Kidney epithelial cell (primary cell): ENCODE measurements at places on chromosomes 5 and 9. TPM values are rescaled to one million over a fixed set of nuclear protein-coding genes. Genes with fewer than 3 reads are reported as not detected.

Gene RIC1
- 15.7 and 16.8 TPM in 2 replicates for total RNA-seq

Gene INSL4
- not detected in 2 replicates for total RNA-seq

Gene ZDHHC11
- total RNA-seq = 0.68 and 1.3 TPM in 2 replicates

Gene DNAJB5
- total RNA-seq = 24.8 and 25.5 TPM in 2 replicates

GRCh38 chr9:37946041-37946440, 42.1 kb upstream of the SLC25A51 start:
- no peak for DNase-seq

DNA sequence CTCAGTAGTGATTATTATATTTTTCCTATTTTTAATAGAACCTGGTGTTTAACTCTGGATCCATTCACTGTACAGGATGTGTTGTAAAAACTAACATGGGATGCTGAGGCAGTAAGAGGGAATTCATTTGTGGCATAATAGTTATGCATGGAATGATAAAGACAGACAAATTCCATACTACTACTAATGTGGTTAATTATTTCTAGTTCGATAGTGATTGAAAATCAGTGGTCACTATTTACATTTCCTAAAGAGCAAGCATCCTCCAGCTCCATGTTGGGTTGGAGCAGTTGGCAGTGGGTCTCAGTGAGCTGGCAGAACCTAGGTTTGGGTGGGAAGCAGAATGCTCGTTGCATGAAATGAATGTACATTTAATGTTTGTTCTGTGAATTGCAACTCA, 122.6 kb downstream of the SAXO1 start:
- DNase-seq = no peak

DNA sequence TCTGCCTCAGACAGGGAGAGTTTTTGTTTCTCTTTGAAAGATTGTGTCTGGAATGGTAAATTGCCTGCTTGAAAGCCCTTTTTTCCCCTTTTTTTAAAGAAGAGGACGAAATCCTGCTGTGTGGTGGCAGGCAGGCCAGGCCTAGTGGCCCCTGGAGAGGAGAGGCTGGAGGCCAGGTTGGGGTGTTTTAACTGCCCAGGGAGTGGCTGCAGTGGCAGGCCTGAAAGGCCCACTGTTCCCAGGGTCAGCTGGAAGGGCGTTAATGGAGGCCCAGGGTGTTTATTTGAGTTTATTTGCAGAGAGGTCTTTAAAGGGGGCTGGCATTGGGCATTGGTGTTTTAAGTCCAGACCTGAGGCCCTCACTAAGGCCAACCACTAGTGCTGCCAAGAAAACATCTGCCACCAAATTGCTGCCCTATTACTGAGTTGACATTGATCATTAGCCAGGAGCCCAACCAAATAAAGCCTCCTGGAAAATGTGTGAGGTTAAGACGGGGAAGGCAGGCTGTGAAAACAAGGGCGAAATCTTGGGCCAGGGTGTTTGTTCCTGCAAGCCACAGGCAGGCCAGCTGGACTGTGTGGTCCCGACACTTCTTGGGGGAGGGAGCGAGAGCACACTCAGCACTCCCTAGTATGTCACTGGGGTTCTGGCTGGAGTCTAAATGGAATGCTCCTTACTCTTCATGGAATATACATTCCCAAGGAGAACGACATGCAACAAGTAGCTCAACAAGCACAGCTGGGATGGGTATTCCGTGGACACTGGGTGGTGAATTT, 5.0 kb downstream of the JADE2 start:
- no peak for DNase-seq

DNA sequence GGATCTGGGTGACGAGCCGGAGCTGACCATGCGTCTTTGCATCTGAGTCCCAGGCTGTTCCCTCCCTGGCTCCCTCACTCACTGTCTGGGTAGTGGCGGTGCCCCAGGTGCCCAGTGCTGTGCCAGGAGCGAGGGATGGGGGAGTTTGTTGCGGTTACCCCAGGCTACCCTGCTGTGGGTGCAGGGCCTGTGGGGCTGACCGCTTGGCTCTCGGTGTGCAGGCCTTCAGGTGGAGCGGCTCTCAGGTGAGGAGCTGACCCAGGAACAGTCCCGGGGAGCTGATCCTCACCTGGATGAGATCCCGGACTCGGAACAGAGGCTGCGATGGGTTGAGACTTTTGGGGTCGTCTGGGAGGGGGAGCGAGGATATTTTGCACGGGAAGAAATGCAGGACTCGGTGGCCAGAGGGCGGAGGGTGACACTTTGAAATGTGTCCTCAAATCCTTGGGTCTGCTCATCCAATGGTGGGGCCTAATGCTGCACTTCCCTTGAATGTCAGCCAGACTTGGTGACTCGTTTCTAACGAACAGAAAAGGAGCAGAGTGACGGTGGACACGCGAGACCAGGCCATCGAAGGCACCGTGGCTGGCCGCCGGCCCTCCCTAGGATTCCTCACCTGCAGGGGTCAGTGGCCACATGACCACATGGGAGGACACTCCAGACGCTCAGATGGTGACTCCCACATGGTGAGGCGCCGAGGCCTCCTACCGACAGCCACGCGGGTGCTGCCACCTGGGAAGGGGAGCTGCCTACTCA, 104.3 kb upstream of the RAPGEF1 start:
- no peak for DNase-seq

DNA sequence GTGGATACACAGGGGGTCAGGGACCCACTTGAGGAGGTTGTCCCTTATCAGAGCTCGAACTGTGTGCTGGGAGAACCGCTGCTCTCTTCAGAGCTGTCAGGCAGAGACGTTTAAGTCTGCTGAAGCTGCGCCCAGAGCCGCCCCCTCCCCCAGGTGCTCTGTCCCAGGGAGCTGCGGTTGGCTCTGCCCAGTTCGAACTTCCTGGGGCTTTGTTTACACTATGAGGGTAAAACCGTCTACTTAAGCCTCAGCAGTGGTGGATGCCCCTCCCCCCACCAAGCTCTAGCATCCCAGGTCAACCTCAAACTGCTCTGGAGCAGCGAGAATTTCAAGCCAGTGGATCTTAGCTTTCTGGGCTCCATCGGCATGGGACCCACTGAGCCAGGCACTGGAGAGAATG, 15.9 kb downstream of the SRD5A1 start:
- no peak for DNase-seq

DNA sequence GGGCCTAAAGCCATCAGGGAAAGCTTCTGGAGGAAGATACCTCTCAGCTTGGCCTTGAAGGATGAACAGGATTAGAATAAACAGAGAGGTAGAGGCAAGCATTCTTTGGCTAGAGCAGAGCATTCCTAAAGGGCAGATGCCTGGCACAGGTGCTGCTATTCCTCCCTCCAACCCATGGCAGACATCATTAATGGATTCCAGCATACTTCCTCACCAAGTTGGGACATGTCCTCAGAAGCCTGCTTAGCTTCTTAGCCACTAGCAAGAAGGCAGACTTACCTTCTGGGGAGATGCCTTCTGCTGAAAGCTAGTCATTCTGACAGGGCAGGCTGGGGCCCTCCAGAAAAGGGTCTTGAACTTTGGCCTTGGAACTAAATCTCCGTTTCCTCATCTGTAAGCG, 122.0 kb downstream of the RGS3 start:
- DNase-seq = no peak

DNA sequence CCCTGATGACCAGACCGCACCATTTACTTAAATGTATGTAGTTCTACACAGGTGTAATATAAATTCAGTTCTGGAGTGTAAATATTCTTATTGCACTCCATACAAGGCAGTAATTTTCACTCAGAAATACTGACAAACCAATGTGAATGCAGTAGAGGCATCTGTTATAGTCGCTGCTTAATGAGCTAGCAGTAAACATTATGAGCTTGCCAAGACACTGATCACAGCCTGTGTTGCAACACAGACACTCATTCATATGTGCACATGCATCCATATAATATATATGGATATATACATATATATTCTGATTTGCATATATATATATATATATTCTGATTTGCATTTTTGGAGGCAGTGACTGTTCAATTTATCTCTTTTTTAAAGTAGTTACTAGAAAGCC, 435.1 kb upstream of the ST8SIA4 start:
- no peak for DNase-seq

DNA sequence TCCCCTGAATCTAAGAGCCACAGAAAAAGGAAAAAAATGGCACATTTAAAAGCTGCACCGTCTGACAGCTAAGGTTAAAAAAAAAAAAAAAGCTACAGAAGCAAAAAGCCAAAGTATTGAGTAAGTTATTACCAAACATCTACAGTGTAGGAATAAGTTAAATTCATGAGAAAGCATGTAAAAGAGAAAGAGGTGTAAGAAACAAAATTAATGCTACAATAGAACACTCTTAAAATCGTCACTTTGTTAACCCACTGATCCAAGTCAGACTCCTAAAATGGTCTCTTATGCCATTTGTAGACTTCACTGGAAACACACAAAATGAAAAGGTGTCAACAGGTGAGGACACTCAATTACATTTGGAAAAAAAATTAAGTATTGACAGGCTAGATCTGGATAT, 120.2 kb downstream of the SSBP2 start:
- no peak for DNase-seq

DNA sequence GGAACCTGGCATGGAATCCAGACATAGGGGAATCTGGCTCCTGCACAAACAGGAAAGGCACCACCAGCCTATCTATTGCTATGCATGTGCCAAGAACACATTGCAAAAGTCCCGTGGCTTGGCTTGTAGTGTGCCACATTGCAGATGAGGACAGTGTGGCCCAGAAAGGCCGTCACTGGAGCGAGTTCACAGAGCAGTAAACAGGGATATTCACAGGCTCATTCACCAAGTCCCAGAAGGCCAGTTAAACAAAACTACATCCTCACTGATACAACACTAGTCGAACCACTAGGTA, 39.6 kb upstream of the TRIM32 start:
- no peak for DNase-seq

- no peak for DNase-seq
Measured at GRCh38 chr9:20309124-20309523, 313.2 kb downstream of the MLLT3 start.

GRCh38 chr5:14251733-14252132, 108.6 kb downstream of the TRIO start:
- no peak for DNase-seq
